ENCODE measurements at places on chromosomes 12 and 14.

- no peak for DNase-seq
These were observed 144.3 kb downstream of the MED13L start for GRCh38 chr12:116133149-116133548.

DNA sequence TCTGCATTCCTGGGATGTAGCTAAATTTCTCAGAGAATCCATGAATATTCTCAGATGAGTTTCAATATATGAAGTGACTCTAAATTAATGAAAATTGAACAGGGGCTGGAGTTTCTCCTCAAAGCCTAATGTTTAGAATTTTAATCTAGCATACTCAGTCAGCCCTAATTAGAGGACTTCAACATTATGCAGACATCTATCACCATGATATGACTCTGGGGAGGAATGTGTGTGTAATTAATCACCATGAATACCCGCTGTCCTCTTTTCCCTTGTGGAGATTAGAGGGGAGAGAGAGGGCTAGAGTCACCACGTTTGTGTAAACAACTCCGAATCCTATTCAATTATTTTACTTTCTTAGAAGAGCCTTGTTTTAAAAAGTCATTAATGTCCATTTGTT lies 698.6 kb upstream of the MDGA2 start:
- no peak for DNase-seq

GRCh38 chr12:47223031-47223847 lies 143.5 kb upstream of the AMIGO2 start:
- no peak for DNase-seq

DNA sequence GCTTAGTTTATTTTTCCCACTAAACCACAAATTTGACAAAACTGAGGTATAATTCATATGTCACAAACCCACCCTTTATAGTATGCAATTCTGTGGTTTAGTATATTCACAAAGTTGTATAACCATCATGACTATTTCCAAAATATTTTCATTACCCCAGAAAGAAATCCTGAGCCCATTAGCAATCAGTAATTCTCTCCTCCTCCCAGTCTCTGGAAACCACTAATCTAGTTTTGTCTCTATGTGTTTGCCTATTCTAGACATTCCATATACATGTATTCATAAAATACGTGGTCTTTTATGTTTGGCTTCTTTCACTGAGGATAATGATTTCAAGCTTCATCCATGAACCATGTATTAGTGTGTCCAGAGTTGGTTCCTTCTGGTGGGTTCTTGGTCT lies 267.6 kb downstream of the AEBP2 start:
- no peak for DNase-seq

DNA sequence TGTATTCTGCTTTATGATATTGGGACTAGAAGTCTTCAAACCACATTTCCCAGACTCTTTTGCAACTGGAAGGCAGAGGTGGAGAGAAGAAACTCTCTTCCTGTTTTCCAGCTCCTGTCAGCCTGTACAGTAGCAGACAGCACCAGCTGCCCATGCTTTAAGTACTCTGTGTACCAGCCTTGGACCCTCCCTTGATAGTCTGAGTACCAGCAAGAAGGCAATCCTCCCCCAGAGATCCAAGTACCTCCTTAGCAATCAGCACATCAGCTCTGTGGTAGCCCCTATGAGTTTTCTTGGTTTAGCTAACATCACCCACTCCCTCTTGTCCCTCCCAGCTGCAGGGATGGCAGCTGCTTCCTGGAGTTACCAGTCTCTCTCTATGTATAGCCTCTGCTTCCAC lies 56.3 kb downstream of the STXBP6 start:
- DNase-seq = no peak

DNA sequence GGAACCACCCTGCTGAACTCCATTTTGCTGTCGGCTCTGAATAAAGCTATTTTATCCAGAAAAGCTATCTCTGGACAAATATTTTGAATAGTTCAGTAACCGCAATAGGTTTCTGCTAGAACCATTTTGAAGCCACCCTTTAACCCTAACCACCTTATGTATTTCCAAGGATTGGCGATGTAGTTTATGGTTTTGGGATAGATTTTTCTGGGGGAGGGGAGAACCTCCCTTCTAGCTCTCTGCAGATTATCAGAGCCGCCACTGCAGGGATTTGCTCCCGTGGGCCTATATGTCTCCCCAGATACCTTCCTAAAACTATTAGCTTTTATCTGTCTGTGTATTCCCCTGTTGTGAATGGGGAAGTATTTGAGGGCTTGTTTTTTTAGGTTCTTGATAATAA lies 1.8 kb upstream of the TUBA1B start:
- DNase-seq = no peak
